Breast epithelium (tissue), 4 donors: ENCODE measurements at places on chromosomes 4 and X.

- DNase-seq, result no peak
Measured at GRCh38 chr4:83905952-83906351, 370.0 kb downstream of the GPAT3 start.

DNA sequence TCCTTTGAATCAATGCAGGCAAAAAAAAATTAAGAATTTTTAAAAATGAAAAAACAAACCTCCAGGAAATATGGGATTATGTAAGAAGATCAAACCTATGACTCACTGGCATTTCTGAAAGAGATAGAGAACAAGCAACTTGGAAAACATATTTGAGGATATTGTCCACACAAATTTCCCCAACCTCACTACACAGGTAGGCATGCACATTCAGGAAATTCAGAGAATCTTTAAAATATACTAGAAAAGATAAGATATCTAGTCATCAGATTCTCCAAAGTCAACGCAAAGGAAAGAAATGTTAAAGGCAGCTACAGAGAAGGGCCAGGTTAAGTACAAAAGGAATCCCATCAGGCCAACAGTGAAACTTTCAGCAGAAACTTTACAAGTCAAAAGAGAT, 85.6 kb downstream of the ANTXR2 start:
- DNase-seq, result no peak

DNA sequence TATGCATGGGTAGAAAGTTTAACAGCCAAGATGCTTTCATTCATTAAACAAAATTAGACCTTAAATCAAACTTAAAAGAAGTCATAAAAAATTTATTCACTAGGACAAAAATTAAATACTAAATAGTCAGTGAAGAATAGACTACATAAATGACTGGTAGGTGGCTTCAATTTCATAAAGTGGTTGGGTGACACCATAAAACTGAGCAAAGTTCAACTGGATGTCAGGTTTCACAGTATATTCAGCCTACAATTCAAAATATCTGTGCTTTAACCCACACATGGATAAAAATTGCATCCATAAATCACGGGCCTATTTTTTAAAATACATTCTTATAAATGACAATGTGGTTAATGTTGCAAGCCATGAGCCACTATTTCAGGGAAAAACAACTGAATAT, 582.3 kb downstream of the IL15 start:
- no peak for DNase-seq

GRCh38 chrX:14922437-14922836, 49.2 kb downstream of the MOSPD2 start:
- no peak for DNase-seq

DNA sequence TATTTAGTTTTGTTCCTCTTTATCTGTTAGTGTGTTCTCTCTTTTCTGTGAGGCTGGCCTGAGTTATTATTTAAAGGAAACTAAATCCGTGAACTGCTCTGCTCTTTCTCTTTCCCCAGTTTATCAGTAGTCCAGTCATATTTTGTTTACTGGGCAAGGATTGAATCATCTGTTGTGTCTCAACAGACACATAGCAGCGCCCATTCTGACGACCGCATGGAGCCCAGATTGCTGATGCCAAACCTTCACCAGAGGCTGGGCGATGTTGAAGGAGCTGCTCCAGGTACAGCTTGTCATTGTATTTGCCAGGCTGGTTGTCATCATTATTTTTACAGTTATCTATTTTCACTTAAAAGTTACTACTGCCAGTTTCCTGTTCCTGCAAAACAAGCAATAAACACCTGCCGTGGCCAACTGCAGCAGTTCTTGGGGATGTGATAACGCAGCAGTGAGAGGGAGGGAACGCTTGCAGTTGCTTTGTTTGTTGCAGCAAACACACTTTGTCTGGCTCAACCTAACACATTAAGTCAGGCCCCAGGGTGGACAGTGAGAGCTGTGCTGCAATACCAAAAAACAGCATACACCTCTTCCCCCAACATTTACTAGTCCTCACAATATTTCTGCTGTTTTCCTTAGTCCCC, 10.1 kb downstream of the REELD1 start:
- no peak for DNase-seq

DNA sequence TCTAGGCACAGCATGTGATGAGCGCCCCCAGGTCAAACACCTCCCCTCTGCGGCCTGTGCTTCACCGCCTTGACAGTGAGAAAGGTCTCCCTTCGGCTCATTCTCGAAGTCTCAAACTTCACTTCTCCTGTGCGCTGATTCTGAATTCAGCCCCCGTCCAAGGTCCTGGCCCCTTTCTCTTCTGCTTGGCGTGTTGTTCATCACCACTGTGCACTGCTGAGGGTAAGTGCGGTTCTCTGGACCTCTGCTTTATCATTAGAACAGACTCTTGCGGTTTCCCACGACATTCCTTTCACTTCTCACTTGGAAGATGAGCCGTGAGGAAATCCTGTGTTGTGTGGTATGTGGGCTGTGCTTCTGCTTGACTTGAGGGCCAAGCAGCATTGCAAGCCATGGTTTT, 11.9 kb downstream of the HTT-AS start:
- DNase-seq, result no peak

- no peak for DNase-seq
Measured at GRCh38 chrX:97682991-97683840, 799.5 kb downstream of the RPA4 start.

- no peak for DNase-seq
Measured at GRCh38 chr4:171621646-171622045, 191.6 kb upstream of the GALNTL6 start.

DNA sequence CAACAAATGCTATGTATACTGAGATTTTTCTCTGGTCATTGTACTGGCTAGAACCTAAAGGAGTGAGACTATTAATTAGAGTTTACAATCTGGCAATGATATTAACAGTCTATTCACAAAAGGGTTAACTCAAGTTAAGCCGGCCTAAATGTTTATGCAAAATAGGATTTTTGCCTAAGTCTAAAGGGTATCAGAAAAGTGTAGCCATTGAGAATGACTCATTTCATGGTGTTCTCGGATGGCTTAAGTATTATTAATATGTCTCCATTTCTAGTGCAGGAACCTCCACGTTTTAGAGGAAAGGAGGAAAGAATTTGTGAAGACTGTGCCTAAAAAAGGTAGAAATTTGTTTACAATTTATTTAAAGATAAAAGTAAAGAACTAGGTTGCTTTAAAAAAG, 29.8 kb downstream of the DYNLT3 start:
- DNase-seq, result no peak

DNA sequence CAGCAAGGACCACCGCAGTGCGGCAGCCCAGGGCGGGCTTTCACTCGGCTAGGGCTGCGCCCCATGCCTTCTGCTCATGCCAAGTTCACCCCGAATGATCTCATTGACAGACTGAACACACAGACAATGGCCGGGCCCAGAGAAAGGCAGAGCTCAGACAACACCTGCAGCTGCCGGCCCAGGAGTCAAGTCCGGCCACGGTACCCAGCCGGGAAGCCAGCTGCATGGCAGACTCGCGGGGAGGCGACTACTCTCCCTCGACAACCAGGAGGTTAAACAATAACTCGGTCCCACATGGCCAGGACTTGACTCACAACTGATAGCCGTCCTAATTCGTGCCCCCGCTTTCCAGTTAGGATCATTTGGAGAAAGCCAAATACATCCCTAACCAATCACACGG, 50.4 kb downstream of the ABLIM2 start:
- no peak for DNase-seq

GRCh38 chr4:112222219-112222955, 9.2 kb upstream of the AP1AR start:
- DNase-seq, result no peak

GRCh38 chrX:50154429-50154828, 46.4 kb downstream of the AKAP4 start:
- DNase-seq, result no peak

GRCh38 chrX:130539721-130540321, 138.0 kb downstream of the RBMX2 start:
- DNase-seq, result no peak

DNA sequence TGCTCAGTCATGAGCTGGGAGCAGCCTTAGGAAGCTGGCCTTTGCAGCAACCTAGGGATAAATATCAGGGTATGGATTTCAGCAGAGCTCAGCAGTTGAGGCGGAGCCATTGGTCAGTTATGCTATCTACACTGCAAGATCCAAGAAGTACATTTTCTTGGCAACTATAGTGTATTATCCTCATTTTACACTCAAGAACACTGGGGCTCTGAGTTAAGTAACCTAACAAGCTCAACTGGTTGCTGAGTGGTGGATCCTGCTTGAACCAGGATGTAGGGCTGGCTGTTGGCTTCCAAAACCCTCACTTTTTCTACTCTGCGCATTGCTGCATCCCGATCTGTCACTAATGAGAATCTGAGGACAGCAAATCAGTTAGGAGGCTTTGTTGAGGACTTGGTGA, 1.5 kb upstream of the SCARB2 start:
- DNase-seq, result peak; percentile 57

- DNase-seq, result no peak
Measured at GRCh38 chr4:7309181-7309580, 116.8 kb downstream of the SORCS2 start.

- DNase-seq, result no peak
Measured at GRCh38 chr4:79408063-79408462, at the start of gene GK2. TSS of gene GK2 (minus strand) at chr4:79408228. CDS start at chr4:79408200, 28 bp downstream.

DNA sequence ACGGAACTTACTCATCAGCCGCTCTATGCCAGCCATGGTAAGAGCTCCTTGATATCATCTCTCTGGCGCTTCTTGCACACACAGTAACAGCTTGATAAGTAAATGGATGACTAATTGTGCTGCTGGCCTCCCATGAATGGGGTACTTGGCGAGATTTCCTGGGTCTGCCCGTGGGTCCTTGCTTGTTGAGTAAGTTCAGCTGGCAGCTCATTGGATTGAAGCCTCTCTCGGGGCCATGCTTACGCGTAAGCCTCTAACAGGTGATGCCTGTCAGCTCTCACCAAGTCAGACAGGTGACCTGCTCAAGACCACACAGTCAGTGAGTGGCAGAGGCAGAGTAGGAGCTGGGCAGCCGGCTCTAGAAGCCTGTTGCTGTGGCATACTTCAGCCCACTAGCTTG, 7.7 kb downstream of the NSG1 start:
- no peak for DNase-seq

- DNase-seq, result no peak
Measured at GRCh38 chr4:183014361-183015084, 84.5 kb upstream of the WWC2 start.

DNA sequence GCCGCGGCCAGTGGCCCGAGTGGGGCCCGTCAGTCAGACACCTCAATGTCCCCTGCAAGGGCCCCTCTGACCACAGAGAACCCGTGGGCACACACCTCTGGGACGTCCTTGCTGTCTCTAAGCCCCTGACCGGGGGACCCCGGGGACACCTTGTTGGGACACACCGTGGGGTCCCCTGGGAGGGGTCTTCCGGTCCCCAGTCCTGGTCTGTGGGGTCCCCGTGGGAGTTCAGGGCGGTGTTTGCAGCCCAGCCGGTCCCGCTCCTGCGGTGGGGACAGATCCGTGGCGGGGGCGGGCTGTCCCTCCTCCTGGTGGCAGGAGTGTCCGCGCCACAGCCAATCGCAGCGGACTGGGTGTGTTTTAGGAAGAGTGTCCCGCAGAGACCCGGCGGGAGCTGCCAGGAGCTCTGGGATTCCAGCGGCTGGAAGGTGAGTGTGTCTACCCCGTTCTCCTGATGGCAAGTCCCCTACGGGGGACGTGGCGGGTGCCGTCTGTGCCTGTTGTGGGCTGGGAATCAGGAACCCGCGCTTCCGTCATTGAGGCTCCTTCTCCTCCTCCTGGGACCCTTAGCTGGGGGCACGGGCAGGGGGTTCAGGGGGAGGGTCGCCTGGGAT, 5.1 kb upstream of the PLCXD1 start:
- peak; percentile 86 for DNase-seq

GRCh38 chrX:154729439-154729838, 21.4 kb downstream of the GAB3 start:
- DNase-seq, result no peak

GRCh38 chr4:103306870-103307375, 108.8 kb upstream of the CENPE start:
- DNase-seq, result no peak

- DNase-seq, result no peak
Measured at GRCh38 chr4:15996773-15997172, 33.8 kb upstream of the FGFBP2 start.

- DNase-seq, result no peak
Measured at GRCh38 chr4:61445374-61446063, 245.4 kb downstream of the ADGRL3 start.

DNA sequence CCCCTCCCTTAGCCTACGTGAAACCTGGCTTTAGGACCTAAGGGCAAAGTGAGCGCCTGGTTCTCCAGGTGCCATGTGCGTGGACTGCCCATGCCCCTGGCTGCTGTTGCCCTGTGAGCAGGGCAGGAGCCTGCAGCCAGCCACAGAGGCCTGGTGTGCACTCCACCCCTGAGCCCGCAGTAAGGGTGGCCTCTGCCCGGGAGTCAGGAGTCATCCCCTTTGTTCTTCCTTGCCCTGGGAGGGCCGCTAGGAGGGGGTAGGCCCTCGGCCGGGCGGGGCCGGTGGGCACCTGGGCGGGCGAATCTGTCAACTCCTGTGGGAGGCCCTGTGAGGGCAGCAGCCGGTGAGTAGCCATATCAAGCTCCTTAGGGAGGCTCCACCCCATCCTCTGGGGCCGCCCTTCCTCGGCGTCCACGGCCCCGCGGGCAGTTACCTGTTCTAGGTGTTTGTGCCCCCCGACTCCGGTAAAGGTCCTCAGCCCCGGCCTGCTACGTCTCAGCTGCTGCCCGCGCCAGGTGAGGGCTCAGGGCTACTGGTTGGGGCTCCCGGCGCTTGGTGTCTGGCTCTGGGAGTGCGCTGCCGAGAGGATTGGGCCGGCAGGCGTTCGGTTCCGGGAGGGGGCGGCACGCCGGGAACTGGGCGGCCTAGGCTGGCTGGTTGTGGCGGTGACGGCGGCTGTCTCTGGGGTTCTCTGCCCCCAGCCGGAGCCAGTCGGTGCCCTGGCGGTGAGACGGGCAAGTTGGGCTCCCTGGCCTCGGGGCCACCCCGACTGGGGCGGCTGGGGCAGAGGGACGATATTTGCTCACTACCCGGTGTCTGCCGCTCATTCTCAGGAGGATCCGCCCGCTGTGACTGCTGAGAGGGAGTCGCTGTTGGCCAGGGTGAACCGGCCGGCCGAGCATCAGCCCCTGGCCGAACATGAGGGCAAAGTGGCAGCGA, 1060.2 kb downstream of the TECRL start:
- no peak for DNase-seq

DNA sequence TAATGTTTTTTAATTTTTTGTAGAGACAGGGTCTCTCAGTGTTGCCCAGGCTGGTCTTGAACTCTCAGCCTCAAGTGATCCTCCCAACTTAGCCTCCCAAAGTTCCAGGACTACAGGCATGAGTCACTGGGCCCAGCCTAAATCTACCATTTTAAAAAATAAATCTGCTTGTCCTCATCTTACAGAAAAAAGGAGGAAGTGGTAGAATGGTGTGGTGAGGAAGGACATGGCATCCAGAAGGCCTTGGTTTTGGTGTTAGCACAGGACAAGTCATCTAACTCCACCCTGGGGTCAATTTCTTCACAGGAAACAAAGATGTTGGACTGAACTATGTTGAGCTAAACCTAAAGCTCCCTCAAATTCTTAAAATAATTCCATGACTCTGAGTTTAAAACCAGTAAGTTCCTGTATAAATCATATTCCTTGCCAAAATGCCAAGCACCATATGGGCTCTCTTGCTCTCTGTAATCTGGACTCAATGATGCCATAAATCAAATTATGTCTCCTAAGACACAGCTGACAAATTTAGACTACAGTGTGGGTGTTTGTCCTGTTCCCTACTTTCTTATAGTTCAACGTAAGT, 253.9 kb upstream of the NOCT start:
- DNase-seq, result no peak

- no peak for DNase-seq
Measured at GRCh38 chrX:67693928-67694327, 150.1 kb downstream of the AR start.

GRCh38 chr4:37858872-37859271, 32.0 kb upstream of the TBC1D1 start:
- no peak for DNase-seq
